ENCODE measurements at places on chromosomes 12 and 14.

GRCh38 chr12:89183985-89184435, 168.3 kb downstream of the DUSP6 start:
- no peak for DNase-seq

DNA sequence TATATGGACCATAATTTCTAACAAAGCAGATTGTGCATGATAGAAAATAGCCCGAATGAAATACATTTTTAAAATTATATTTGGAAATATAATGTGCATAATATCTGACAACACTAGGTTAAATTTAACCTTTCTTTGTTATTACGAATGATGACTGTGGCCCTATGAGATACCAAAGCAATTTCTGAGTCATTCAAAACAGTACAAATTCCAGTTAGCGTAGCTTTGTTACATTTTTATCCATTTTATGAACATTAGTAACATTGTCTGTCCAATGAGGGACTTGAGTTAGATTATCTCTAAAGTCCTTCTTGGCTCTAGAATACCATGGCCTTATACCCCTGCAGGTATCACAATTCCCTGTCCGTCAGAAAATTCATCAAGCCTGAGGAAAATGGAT, 39.0 kb upstream of the REP15 start:
- no peak for DNase-seq

DNA sequence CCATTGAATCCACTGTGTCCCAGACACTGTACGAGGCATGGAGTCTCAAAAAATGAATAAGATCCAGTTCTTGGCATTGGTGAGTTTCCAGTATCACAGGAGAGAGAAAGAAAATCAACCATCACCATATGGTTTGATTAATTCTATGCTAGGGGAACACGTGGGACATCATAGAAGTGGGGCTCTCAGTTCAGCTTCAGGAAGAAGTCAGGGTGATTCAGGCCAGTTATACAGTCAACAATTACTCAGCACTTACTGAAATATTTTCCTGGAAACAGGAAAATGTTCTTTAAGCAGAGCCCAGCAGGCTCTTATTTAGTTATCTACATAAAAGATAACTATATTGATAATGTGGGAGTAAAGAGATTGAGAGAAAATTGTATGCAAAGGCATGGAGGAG, 407.2 kb downstream of the NOVA1 start:
- DNase-seq = no peak

GRCh38 chr14:78425330-78425729, 255.2 kb downstream of the NRXN3 start:
- DNase-seq = no peak

GRCh38 chr12:62917926-62918325, 17.0 kb downstream of the PPM1H start:
- DNase-seq = no peak

DNA sequence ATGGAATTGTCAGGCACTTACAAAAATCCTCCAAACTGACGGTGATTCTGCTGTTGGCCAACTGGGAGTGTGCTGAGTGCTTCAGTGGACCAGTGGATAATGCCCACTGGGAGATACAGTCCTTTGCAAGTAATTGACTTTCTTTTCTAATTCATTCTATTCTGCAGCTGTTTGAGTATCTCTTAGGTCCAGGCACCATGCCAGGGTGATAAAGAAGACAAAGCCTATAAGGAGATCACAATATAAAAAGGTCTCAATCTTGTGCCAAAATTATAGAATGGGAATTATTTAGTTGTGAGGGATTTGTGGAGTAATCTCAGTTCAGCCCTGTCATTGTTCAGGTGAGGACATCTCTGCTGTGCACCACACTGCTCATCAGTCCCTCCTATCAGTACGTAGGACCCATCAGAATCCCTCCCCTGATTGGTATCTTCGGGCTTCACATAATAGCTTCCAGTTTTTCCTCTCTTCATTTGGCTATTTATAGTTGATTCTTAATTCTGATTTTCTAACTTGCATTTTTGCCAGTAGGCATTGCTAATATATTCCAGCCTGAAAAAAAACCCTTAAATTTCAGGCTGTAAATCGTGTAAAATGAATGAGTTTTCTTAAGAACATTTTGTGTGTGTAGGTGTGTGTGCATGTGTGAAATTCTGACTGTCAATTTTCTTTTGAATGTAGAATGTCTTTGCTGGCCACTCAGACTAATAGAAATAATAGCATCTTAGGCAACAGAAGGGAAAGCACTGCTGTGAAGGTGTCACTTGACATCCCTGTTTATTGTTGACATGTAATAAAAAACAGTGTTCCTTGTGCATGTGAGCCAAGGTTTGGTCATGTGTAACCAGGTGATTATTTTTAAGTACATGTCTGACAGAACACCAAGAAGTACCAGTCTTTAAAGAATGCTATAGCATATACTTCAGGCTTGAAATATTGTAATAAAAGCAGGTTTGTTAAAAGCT, 457.6 kb upstream of the RGS6 start:
- DNase-seq = no peak

DNA sequence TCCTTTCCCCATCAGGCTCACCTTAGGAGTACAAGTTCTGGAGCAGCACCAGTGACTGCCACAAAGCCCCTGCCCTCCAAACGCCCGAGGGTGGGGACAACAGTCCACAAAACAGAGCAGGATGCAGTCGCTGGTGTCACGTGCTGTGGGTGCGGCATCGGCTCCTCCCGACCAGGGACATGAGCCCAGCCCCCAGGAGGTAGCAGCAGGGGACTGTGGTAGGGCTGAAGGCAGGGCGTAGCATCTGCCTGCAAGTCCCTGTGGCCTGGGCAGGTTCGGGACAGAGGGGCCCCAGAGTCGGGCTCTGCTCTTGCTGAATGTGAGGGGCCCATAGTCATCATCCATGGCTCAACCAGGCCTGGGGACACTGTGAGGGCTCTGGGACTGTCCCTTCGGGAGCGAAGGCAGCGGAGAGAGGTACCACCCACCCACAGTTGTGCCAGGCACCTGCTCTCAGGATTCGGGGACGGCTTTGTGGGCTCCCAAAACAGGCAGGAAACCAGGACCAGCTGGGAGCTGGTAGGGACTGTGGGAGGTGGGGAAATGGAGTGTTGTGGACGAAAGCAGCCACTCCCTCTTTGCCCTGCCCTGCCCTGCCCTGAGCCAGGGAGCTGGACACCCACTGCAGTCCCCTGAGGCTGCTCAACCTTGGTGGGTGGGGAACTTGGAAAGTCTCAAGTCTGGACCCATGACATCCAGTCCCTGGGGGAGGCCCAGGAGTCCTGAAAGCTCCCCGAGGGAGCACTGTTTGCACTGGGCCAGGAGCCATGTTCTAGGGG, 30.7 kb downstream of the FBRSL1 start:
- DNase-seq = no peak

DNA sequence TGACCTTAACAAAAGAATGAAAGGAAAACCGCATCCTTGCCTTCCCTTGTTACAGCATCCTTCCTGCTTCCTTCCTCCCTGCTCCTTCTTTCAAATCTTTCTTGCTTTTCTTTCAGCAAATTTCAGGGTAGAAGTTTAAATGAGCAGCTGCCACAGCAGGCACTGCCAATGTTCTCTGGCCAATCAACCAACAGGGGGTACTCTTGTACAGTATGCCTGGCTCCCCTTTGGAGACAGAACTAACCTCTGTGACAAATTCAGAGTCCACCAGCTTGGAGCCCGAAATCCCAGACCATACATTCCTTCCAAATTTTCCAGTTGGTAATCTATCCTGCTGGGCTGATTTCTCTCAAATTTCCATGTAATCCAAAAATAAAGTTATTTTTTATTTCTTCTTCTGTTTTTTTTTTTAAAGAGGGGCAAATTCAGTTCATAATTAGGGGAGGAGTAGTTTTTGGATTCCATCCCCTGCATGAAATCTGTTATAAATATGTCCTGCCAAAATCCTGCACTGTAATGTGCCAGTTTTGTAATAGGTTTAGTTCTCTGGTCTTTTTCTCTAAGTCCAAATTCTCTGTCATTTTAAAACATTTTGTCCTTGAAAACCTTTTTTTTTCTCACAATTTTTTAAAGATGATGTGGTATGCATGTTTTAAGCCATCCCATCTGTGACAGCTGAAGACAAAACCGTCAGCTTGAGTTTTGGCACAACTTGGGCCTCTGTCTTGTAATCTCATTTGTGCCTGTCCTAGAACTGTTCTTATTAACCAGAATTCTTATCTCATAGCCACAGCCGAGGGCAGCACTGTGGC, 610.0 kb upstream of the LMO3 start:
- DNase-seq = no peak

DNA sequence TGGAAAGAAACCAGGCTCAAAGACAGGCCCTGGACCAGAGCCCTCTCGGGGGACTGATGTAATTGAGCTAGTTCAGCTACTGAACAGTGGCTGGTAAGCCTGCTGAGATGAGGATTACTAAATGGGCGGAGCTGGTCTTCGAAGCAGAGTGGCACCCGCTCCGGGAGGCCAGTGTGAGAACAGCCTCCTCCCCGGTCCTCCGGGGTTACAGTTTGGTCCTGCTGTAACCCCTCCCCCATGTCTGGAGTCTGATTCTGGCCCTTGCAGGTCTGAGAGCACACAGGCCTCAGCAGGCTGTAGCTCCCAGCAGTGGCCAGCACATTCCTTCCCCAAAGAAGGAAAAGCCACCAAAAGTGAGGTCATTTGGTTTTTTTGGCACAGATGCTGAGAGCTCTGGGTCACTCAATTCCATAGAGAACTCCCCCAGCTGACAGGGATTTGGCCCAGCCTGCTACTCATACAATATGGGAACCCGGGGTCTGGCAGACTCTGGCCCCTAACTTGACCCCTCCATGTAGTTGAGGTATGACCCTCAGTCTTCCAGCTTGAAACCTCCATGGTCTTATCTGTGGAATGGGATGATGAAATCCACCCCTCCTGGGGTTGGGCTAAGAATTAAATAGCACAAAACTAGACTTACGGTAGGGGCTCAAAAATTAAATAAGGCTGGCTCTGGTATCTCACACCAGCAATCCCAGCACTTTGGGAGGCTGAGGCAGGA, 39.0 kb downstream of the ACTN1 start:
- no peak for DNase-seq

DNA sequence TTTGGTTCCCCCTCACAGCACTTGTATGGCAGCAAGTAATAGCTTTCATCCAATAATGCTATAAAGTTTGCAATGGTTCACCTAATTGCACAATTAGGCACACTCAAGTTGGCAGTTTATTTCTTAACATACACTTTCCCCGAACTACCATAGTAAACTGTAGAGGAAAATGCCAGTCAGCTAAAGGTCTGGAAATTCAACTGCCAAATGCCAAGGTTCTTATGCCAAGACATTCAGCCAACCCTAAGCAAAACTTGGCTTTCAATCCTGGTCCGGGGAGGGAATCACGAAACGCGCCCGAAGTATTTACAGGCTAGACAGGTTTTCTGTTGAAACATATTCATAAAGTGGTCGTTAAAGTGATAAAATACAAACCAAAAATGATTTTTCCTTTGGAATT, 1512.4 kb upstream of the FLRT2 start:
- no peak for DNase-seq

DNA sequence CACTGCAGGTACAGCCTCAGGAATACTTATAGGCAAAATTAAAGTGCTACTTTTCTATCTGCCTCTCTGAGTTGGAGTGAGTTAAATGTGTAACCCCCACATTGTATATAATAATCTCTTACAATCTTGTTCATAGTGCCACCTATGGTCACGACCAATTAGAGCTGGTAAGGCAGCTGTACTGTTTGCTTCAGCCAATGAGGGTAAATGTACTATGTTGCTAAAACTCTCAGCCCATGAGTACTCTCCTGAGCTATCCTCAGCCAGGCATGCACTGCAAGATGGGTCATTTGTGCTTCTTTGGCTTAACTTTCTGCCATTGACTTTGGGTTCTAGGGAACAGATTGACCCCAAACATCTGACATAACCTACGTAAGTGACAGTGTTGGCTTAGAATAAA, 15.0 kb upstream of the MDM2 start:
- DNase-seq = no peak

GRCh38 chr12:50555471-50555885, 50.7 kb downstream of the DIP2B start:
- no peak for DNase-seq

GRCh38 chr12:3157581-3158323, 80.6 kb downstream of the TSPAN9 start:
- DNase-seq = no peak

- DNase-seq = no peak
Observed at GRCh38 chr14:95289323-95290010, 30.2 kb downstream of the CLMN start.

- DNase-seq = no peak
Observed at GRCh38 chr12:93154096-93154728, 223.5 kb upstream of the NUDT4 start.

GRCh38 chr12:96015672-96016071, 19.5 kb upstream of the HAL start:
- no peak for DNase-seq

DNA sequence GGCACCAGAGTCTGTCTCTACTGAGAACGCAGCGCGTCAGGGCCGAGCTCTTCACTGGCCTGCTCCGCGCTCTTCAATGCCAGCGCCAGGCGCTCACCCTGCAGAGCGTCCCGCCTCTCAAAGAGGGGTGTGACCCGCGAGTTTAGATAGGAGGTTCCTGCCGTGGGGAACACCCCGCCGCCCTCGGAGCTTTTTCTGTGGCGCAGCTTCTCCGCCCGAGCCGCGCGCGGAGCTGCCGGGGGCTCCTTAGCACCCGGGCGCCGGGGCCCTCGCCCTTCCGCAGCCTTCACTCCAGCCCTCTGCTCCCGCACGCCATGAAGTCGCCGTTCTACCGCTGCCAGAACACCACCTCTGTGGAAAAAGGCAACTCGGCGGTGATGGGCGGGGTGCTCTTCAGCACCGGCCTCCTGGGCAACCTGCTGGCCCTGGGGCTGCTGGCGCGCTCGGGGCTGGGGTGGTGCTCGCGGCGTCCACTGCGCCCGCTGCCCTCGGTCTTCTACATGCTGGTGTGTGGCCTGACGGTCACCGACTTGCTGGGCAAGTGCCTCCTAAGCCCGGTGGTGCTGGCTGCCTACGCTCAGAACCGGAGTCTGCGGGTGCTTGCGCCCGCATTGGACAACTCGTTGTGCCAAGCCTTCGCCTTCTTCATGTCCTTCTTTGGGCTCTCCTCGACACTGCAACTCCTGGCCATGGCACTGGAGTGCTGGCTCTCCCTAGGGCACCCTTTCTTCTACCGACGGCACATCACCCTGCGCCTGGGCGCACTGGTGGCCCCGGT, at the start of gene PTGDR:
Gene PTGDR (plus strand): TSS at position 198 of the 778 bp plus-strand sequence. CDS start 117 bp downstream, at position 315.
- DNase-seq = no peak

- DNase-seq = no peak
Observed at GRCh38 chr14:34797747-34798583, 77.2 kb downstream of the BAZ1A start.

DNA sequence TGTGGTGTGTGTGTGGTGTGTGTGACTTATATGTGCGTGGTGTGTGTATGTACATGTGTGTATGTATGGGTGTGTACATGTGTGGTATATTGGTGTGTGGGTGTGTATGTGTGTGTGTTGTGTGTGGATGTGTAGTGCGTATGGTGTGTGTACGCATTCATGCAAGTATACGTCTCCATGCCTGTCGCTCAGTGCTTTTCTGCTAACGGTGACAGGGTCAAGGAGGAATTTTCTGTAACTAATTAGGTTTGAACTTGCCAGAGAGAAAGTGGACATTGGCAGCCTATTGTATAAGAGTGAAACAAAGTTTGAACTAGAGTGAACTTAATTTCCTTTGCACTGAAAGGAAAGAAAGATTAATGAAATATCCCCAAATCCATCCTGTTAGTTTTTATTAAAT, 120.9 kb upstream of the GSC start:
- no peak for DNase-seq

GRCh38 chr14:86777963-86778602, 1214.9 kb downstream of the GALC start:
- no peak for DNase-seq

All from activated CD4-positive, CD25-positive, alpha-beta regulatory T cell treated with anti-CD3 and anti-CD28 coated beads, Interleukin-2, amount 50 U/mL, for 16 hours (primary cell).